ENCODE measurements at places on chromosomes 6 and 20.

GRCh38 chr20:19252451-19253120 is 40.1 kb downstream of the SLC24A3 start:
- peak; percentile 98 for DNase-seq

DNA sequence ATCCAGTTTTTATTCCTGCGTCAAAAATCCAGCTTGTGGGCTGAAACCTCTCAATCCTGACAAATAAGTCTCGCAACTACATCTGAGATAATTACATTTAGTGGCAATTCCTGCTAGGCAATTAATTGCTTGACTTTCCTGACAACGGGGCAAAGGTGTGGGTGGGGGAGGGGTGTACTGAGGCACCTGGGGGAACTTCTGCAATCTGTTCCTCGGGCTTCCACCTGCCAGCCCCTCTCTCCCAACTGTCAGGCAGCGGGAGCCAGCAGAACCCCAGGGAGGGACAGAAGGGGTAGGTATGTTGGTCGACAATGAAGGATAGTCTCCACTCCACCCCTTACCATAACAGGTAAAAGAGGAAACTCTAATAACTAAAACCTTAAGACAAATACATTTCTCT is 6.8 kb downstream of the C6orf52 start:
- DNase-seq: no peak

GRCh38 chr6:112194511-112194910 is 59.9 kb downstream of the LAMA4 start:
- DNase-seq: no peak

GRCh38 chr6:101477436-101477835 is 83.9 kb downstream of the GRIK2 start:
- no peak for DNase-seq

GRCh38 chr20:63942250-63942951 is 13.8 kb downstream of the UCKL1 start:
- DNase-seq: peak; percentile 72

DNA sequence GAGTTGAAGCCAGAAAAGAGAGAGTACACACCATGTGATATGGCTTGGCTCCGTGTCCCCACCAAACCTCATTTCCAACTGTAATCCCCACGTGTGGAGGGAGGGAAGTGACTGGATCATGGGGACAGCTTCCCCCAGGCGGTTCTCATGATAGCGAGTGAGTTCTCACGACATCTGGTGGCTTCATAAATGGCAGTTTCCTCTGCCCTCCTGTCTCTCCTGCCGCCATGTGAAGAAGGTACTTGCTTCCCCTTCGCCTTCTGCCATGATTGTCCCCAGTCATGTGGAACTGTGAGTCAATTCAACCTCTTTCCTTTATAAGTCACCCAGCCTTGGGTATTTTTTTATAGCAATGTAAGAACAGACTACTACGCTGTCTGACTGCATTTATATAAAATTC is 40.3 kb downstream of the TAF4 start:
- peak; percentile 7 for DNase-seq

DNA sequence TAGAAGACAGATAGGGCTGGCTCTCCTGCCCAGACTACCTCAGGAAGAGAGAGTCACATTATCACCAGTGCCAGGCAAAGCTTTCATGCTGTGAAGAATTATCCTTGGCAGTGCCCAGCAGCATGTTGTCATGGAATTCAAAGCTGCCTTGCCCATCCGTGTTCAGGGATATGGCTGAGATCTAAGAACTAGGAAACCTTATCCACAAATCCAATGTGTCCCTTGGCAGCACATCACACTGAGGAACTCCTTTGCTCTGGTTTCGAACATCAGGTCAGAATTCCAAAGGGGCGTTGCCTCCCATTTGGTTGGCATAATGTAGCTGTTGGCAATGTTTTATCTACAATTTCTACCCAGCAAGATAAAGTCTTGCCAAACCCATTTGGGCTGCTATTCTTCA is 52.7 kb downstream of the ADGRF1 start:
- no peak for DNase-seq

DNA sequence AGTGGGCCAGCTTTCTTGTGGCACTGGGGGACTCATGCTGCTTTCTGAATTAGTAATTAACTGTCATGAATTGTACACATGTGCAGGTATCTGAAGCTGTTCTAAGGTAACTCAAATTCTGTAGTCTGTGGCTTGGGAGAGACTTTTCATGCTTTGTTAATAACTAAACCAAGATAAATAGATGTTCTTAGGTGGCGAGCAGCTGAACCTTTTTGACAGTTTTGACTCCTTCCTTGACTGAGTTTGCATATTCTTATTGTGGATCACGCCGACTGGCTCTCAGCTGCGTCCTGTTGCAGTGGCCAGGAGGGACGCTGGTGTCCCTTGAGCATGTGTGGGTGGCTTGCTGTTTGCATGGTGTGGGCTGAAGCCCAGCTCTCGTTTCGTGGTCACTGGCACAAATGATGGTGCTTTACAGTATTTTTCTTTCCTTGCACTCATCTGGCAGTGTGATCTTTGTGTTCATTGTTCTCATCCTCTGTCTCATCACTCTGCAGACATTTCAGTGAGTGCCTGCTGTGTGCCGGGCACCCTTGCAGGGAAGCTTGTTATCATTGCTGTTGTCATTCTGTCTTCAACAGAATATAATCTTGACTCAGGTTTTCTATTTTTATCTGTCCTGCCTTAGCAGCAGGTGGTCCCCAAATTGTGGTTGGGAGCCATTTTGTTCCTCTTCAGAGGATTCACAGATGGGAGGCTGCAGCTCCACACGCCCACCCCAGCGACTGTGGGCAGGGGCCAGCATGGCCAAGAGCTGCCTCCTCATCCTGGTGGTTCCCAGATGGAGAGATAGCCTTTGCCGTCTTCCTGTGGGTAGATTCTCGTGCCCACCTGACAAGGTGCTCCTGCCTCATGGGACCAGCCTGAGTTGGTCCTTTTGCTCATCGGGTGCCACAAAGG is 39.6 kb downstream of the DUSP22 start:
- no peak for DNase-seq

DNA sequence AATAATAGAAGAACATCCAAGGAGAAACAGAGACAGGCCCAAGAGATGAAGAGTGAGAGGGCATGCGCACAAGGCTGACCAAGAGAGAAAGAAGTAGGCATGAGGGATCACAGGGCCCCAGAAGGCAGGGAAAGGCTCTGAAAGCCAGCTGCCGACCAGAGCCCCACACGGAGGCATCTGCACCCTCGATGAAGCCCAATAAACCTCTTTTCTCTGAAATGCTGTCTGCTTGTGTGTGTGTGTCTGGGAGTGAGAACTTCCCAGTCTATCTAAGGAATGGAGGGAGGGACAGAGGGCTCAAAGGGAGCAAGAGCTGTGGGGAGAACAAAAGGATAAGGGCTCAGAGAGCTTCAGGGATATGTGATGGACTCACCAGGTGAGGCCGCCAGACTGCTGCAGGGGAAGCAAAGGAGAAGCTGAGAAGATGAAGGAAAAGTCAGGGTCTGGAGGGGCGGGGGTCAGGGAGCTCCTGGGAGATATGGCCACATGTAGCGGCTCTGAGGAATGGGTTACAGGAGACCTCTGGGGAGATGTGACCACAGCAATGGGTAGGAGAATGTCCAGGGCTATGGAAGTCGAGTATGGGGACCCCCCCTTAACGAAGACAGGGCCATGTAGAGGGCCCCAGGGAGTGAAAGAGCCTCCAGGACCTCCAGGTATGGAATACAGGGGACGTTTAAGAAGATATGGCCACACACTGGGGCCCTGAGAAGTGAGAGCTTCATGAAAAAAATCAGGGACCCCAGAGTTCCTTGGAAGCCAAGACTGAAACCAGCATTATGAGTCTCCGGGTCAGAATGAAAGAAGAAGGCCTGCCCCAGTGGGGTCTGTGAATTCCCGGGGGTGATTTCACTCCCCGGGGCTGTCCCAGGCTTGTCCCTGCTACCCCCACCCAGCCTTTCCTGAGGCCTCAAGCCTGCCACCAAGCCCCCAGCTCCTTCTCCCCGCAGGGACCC is 981 bp upstream of the TNF start:
- no peak for DNase-seq

GRCh38 chr6:27812805-27813492 is 99.2 kb downstream of the OR2B2 start:
- DNase-seq: no peak

DNA sequence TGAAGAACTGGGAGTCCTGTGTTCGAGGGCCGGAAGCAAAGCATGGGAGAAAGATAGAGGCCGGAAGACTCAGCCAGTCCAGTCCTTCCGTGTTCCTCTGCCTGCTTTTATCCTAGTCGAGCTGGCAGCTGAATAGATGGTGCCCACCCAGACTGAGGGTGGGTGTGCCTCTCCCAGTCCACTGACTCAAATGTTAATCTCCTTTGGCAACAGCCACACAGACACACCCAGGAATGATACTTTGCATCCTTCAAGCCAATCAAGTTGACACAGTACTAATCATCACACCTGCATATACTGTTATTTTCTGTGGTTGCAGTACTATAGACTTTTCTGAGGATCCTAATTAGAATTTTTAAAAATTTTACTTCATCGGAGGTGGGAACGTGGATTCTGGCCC is 21.3 kb downstream of the PCMTD2 start:
- no peak for DNase-seq

DNA sequence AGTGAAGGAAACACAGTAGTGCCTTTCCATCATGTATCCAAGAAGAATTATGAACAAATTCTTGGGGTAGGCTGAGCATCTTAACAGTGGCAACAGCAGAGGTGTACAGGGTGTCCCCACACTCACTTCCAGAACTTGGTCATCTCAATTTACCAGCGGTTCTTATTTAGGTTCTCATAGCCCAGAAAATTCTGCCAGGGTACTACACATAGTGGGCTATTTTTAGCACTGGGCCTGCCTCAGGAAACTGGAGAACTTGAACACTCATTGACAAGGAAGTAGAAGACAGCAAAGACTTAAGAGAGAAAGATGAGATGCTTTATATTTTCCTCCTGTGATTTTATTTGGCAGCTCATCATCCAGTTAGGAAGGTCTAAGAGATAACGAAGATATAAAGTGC is 71.8 kb upstream of the PHIP start:
- DNase-seq: no peak

DNA sequence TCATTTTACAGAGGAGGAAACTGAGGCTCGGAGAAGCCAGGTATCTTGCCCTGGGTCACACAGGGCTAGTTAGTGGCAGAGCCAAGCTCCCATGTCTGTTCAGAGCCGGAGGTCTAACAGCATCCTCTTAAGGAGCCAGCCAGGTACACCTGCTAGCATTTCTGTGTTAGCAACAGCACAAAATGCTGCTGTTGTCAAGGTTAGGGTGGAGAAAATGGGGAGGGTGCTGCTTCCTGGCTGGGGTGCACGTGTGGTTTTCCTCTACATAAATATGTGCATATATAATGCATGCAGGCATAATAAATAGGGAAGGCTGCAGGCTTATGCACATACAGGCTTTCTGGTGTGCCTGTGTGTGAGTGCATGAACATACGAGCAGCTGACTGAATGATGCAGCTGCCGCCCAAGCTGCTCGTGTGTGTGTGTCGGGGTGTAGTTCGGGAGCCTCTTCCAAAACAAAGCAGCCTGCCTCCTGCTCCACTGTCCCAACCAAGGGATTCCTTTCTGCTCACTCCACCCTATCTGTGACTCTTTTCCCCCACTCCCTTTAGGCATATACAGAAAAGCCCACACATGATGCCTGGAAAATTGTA is 86.6 kb downstream of the CD40 start:
- DNase-seq: no peak

- DNase-seq: no peak
Observed at GRCh38 chr6:44050872-44051505, 76.3 kb downstream of the MRPL14 start.

GRCh38 chr6:121434037-121434770 is 1.2 kb upstream of the GJA1 start:
- DNase-seq: no peak

GRCh38 chr6:15712797-15713196 is 50.0 kb upstream of the DTNBP1 start:
- no peak for DNase-seq

- no peak for DNase-seq
Observed at GRCh38 chr20:20552076-20552475, 160.4 kb downstream of the RALGAPA2 start.

DNA sequence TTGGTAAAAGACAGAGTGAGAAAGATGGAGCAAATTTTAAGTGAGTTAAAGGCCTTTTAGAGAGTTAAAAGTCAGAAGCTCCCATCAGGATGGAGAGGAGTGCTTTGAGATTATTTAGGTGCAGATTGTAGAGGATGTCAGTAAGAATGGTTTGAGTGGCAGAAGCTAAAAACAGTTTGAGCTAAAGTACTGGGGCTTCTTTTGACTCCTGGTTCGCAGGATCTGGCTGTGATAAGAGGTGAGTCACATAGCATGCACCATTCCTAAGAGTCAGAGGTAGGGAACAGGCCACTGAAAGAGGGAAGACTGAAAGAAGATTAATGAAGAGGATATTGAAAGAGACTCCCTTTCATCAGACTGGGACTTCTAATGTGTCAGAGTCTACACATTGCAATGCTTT is 1047.9 kb upstream of the MAP3K7 start:
- no peak for DNase-seq

DNA sequence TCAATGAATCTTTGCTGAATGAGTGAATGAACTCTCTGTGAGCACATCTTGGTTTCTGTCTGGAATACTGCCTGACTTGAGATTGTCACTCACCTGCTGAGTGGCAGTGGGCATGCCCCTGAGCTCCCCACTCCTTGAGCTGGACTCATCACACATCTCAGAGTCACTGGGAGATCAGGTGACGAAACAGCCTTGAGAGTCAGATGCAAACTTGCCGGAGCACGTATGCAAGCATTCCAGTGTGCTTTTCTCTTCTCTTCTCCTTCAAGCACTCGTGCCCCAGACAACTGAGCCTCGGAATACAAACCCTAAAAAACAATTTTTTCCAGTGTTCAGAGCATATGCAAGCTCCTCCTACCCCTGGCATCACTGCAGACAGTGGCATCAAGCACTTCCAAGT is 9.4 kb upstream of the BMP7 start:
- DNase-seq: no peak

GRCh38 chr6:35214869-35215664 is 1.3 kb downstream of the SCUBE3 start:
- DNase-seq: no peak

GRCh38 chr6:219641-220198 is 72.6 kb upstream of the DUSP22 start:
- DNase-seq: peak; percentile 90

DNA sequence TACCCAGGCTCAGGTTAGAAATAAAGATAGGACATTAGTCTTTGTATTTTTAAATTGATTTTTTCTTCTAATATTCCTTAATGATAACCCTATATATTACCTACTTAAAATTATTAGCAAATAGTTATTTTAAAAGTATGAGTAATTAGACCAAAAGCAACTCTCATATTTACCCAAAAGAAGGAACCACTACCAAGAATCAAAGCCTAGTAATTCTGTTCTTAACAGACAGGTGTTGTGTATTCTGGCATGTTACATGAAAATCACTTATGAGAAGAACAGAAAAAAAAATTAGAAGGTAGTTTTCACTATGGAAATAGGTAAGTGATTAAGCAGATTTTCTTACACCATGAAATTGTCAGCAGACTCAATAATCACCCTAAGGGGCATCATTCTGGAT is 105.1 kb downstream of the ATG5 start:
- no peak for DNase-seq

- no peak for DNase-seq
Observed at GRCh38 chr6:148217921-148218320, 124.7 kb upstream of the SASH1 start.

Measured in CD14-positive monocyte (primary cell).